ENCODE measurements at places on chromosomes 11 and 22.

- DNase-seq: no peak
Observed at GRCh38 chr11:2538951-2539350, 94.1 kb downstream of the KCNQ1 start.

DNA sequence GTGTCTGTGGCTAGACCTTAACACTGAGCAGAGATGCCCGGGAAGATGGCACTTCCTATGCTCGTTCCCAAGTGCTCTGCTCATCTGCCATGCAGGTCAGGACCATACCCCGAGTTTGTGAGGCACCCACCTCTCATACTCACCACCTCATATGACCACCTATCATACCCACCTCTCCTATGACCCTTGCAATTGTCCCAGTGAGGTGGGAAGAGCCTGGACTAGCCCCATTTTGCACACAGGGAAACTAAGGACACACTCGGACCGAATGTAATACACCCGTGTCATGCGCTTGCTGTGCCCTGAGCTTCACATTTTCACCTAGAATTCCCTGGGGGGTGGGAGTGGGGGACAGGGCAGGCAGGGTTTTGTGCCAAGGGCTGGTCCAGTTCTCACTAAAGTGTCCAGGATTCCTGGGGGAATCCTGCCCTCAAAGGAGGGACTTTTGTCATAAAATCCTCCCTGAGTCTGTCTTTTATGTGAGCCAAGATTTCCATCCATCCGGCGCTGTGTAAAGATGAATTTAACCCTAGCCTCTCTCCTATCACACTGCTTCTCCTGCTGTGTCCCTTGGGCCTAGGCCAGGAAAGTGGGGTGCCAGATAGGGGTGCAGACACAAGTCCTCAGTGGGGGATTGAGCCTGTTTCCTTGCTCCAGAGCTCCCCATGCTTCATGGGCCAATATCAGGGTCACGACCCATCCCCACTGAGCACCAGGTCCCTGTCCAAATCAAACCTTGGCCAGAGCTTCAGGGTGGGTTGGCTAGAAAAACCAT, 20.0 kb downstream of the TPBGL start:
- no peak for DNase-seq

GRCh38 chr11:113579292-113579940, 104.2 kb upstream of the DRD2 start:
- no peak for DNase-seq

DNA sequence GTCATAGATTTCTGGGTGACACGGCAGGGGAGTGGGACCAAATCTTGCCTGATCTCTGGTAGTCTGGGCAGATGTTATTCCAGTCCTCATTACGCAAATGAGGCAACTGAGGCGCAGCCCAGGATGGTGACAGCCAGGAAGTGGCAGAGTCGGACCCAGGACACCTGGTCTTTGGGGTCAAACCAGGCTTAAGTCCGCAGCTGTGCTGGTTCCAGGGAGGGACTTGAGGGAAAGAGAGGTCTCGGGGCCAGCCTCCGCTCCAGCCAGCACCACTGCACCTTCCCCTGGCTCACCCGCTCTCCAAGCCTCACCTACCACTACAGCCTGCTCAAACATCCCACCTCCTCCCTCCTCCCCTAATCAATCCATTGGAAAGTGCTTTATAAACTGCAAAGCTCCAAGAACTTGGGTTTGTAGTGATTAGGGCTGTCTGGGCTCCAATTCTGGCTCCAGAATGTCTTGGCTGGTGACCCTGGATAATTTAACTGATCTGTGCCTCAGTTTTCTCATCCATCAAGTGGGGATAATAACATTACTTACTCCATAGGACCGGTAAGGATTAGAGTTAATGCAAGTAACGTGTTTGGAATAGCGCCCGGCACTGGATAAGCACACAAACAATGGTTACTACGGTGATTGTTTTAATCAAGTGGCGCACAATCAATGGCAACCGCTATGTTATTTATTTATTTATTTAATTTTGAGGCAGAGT, 526 bp upstream of the PNPLA5 start:
- DNase-seq: no peak

GRCh38 chr11:8839957-8840945, 70.7 kb upstream of the AKIP1 start:
- no peak for DNase-seq

DNA sequence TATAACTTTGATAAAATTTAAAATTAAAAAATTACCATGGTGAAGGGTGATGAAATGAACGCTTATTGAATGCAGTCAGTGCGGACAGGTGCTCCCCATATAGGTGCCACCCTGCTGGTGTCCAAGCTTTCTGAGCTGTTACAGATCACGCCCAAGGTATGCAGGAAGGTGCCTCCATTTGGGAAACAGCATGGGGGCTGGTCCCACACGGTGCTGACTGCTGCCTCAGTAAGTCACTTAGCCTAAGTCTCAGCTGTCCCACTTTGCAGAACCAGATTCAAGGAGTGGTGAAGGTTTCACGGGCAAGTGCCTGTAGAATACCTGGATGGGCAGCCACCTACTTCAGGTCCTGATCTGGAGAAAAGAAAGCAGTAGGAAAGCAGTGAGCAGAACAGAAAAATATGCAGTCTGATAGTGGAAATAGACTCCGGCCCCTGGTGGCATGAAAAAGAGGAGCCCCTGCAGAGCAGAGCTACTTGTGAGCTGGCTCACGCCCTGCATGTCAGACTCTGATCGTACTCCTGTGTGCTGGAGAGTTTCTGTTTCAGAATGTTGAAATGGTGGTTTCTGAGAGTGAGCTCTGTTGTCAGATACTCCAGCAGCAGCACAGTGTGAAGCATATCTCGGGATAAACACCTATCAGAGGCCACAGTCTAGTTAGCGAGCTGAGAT, 33.2 kb downstream of the ADORA2A start:
- DNase-seq: no peak

GRCh38 chr22:39949964-39950737, 10.0 kb upstream of the TMA7B start:
- no peak for DNase-seq

DNA sequence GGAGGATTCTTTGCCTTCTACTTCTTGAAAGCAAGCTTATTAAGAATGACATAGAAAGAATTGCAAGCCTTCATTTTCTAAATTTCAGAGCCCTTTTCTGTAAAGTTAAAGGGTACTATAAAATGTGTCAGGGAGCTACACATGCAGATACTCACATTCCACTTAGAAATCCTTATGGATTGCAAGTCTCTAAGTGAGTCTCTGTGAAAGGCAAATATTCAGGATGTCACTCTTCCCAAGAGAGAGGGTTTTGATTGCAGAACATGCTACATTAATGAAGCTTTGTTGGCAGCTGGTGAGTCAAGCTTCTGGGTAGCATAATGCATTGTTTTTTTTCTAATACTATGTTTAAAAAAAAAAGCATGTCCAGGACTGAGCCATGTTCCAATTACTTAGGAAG, 369.2 kb downstream of the DCDC1 start:
- DNase-seq: no peak

GRCh38 chr11:103529181-103529684, 420.0 kb downstream of the DYNC2H1 start:
- no peak for DNase-seq

DNA sequence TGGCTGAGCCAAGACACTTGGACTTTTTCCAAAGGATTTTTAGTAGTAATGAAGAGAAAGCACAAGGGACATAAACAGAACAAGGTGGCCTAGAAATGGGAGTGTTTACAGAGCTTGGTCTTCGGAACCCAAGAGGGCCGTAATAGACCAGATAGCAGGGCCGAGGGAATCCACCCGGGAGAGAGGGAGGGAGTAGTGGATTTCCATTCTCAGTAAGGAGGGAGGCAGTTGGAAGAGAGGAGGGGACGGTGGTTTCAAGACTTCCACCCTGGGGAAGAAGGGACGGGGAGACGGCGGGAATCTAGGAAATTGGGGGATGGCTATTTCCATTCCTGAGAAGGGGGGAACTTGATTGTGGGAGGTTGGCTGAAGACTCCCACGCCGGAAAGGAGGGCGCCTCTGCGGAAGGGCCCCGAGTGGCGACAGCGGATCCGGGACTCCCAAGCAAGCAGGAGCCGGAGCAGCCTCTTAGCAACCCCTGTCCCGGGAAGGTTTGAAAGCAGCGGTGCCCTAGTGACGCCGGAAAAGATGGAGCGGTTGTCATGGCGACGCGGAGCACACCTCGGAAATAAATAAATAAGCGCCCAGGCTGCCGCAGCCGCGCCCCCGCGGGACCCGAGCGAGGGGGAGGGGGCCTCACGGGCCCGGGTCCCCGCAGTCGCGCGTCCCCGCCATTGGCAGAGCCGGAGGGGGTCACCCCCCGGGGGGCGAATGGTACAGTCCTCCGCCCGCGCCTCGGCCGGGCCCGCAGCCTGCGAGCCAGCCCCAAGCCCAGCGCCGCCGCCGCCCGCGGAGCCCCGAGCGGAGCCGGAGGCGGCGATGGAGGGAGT, 31.6 kb downstream of the EIF3F start:
- DNase-seq: peak; percentile 57

GRCh38 chr11:15497366-15497765, 382.6 kb downstream of the INSC start:
- no peak for DNase-seq

- no peak for DNase-seq
Observed at GRCh38 chr11:7253800-7254199, 2.1 kb downstream of the SYT9 start.

GRCh38 chr11:91220476-91221202, 997.8 kb upstream of the CHORDC1 start:
- no peak for DNase-seq

DNA sequence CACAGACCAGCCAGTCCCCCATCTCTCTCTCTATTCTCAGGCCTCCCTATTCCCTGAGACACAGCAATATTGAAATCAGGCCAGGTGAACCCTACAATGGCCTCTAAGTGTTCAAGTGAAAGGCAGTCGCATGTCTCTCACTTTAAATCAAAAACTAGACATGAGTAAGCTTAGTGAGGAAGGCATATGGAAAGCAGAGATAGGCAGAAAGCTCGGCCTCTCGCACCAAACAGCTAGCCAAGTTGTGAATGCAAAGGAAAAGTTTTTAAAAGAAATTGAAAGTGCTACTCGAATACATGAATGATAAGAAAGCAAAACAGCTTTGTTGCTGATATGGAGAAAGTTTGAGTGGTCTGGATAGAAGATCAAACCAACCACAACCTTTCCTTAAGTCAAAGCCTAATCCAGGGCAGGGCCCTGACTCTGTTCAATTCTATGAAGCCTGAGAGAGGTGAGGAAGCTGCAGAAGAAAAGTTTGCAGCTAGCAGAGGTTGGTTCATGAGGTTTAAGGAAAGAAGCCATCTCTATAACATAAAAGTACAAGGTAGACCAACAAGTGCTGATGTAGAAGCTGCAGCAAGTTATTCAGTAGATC, 19.8 kb upstream of the MPZL2 start:
- no peak for DNase-seq

DNA sequence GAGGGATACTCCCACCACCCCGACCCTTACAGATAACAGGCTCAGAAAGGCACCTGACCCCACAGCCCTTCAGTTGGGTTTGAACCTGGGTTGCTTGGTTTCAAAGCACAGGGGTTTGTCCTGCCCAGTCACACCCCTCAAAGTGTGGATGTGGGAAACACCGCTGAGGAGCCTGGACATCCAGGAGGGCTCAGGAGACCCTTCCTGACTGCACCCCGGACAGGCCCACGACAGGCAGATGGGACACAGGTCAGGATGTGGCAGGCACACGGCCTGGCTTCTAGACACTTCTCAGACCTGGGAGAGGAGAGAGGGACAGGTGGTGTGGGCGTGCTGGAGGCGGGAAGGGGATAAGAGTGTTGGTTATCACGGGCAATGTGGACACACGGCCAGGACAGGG, 932.3 kb downstream of the BRD1 start:
- DNase-seq: no peak

DNA sequence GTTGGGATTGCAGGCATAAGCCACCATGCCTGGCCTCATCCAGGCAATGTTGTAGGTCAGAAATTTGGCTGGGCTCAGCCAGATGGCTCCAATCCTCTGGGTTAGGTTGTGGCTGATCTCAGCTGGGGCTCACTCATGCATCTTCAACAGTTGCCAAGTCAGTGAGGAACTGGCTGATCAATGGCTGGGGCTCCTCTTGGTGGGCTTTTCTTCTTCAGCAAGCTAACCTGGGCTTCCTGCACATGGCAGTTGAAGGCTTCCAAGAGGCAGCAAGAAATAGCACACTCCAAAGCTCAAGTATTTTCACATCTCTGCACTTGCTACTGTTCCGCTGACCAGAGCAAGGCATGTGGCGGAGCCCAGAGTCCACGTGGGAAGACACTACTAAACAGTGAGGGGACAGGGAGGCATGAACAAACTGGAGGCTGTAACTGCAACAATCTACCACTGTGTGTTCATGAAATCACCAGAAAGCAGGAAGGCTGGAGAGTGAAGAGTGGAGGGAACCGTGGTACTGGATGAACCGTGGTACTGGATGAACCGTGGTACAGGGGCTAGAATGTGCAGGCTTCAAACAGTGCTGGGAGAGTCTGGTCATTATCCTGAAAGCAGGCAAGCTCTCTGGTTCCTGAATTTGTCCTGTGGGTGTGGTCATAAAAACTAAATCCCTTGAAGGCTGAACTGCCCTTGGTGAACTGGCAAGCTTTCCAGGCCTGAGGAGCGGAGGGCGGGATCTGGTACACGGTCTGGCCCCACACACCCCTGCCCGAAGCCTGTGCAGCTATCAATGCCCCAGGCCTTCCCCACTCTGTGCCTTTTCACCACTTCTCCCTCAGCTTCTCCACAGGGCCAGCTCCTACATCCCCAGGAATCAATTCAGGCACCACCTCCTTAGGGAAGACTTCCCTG, 20.2 kb downstream of the CHST1 start:
- no peak for DNase-seq

GRCh38 chr22:48105259-48105658, 1342.8 kb downstream of the TBC1D22A start:
- no peak for DNase-seq

DNA sequence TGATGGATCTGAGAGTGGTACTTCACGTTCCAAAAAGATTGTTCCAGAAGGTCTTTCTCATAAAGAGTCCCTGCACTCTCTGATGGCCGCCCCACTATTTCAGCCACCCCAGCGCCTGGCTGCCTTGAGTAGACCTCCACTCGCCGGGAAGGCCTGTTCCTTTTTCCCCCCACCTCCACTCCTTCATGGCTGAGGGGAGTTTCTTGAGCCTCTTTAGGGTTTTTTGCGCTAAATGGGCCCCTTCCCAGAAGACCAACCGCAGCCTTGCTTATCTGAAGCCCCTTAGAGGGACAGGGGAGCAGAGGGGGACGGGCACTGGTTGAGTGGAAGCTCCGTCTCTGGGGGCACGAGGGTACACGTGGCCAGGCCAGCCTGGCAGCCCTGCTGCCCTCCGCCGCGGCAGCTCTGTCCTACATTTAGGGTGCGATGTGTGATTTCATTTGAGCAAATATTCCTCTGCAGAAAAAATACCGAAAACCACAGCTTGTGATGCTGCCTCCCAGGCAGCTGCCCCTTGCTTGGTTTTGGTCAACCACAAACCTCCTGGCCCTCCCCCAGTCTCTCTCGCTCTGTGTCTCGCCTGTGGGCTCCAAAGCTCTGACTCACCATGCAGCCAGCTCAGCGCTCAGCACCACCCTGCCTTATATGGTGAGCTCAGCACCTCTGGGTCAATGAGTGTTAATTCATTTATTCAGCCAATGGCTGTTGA, 88.7 kb downstream of the TP53I11 start:
- DNase-seq: peak; percentile 73

DNA sequence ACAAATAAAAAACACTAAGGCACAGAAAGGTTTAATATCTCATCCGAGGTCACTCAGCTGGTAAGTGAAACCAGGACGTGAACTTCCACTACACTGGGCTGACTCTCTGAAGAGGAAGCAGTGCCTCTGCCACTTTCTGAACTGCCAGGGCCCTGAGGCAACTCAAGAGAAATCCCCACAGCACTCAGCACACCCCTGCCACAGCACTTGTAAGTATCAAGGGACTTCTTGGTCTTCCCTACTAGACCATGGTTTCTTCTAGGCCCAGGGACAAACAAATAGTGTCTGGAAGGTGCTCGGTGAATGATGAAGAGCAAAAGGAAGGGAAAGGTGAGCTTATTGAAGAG, 49.7 kb downstream of the RPL27A start:
- DNase-seq: no peak

GRCh38 chr11:3132831-3133260, 32.3 kb downstream of the OSBPL5 start:
- DNase-seq: no peak

Data from activated CD4-positive, CD25-positive, alpha-beta regulatory T cell treated with anti-CD3 and anti-CD28 coated beads, Interleukin-2, amount 50 U/mL, for 72 hours (primary cell).